ENCODE measurements at places on chromosomes 5 and 9. TPM values are rescaled to one million over a fixed set of nuclear protein-coding genes. Genes with fewer than 3 reads are reported as not detected.

ALDH1A1 gene
- total RNA-seq: 5,360 TPM

PCDHGA5 gene
- 0.18 TPM for total RNA-seq

NR6A1 gene
- 1.7 TPM for total RNA-seq

GRXCR2 gene
- total RNA-seq: not detected

ARID3C gene
- total RNA-seq: not detected

DMRT3 gene
- total RNA-seq: not detected

RAD23B gene
- total RNA-seq: 125 TPM

IFNA8 gene
- not detected for total RNA-seq

PGM5 gene
- total RNA-seq: not detected

IL7R gene
- total RNA-seq: 0.46 TPM

PKD2L2 gene
- not detected for total RNA-seq

PRDM9 gene
- total RNA-seq: not detected

KIF20A gene
- 42.0 TPM for total RNA-seq

CCDC152 gene
- total RNA-seq: not detected

CBY3 gene
- total RNA-seq: not detected

ZNF366 gene
- not detected for total RNA-seq

S100Z gene
- total RNA-seq: not detected

NTRK2 gene
- not detected for total RNA-seq

SPEF2 gene
- 2.0 TPM for total RNA-seq

POLR3G gene
- total RNA-seq: 14.5 TPM

FOXD4 gene
- 0.56 TPM for total RNA-seq

LEAP2 gene
- 0.56 TPM for total RNA-seq

Data from A549 treated with RU486 at 1 μM for 4 hours (cell line).